IMR-90 (cell line): ENCODE measurements at places on chromosomes 7 and 10.

- peak; percentile 57 for DNase-seq
Measured at GRCh38 chr7:30027065-30027456, 559 bp upstream of the FKBP14 start.

- DNase-seq: no peak
Measured at GRCh38 chr10:70634011-70634410, 31.5 kb upstream of the PRF1 start.

- no peak for DNase-seq
Measured at GRCh38 chr10:121296378-121296777, 301.9 kb downstream of the FGFR2 start.

GRCh38 chr10:126959906-126960685 is 54.9 kb downstream of the DOCK1 start:
- DNase-seq: no peak

DNA sequence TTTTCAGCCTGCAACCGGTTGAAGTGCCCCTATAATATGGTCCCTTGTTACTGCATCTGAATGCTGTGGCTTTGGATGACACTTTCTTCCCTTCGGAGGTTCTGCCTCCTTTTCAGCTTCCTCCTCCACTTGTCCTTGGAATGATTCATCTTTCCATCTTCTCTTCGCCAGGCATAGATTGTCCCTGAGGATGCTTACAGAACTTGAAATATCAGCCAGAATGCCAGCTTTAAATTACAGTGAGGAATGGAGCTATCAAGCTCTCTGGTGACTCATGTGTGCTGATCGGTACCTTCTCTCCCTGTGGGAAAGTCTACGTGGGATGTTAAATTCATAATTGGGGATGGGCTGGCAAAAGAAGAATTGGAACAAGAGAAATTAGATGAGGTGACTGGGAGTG is 45.9 kb upstream of the PDK4 start:
- DNase-seq: no peak

DNA sequence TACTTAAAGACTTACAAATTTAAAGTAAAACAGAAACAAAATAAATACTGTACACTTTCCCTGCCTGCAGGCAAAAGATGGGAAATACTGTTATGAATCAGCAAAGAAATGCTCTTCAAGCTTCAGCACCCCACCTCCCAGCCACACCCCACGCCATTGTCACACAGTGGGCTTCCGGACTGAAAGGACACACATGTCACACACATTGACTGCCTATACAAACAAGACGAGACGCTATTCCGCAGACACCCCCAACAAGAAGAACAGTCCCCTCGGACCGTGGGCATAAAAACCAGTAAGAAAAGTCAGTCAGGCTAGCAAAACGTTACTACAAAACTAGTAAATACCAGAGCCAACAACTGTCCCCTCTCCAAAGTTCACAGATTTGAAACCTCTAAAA is 22.2 kb upstream of the PARP12 start:
- DNase-seq: no peak

DNA sequence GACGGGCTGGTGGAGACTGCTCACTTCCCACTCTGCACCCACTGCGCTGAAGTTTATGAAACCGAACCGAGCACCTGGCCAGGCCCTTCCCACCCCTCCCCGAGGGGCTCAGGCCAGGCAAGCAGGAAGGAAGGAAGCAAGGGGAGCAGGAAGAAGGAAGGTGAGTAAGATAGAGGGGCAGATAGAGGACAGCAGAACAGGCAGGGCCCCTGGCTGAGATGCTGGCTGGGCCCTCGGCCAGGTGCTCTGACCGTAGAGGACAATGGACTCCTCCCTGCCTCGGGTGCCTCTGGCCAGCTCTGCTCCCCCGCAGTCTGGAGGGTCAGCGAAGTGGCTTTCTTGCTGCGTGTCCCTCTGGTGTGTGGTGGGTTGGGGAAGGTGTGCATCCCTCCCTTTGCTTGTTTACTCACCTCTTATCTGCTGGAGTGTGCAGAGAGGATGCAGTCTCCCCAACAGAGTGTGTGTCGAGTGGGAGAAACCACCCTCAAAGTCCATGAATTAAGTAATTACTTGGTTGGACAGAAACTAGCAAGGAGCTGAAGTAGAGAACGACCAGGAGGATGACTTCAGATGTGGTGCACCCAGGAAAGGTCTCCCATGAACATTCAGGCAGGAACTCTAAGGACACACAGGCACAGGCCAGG is 82.8 kb upstream of the PPP2R2D start:
- no peak for DNase-seq
